ENCODE measurements at places on chromosomes 16 and 17.
A peak's percentile ranks its signal among the peaks of the same experiment; 100 is the strongest.

DNA sequence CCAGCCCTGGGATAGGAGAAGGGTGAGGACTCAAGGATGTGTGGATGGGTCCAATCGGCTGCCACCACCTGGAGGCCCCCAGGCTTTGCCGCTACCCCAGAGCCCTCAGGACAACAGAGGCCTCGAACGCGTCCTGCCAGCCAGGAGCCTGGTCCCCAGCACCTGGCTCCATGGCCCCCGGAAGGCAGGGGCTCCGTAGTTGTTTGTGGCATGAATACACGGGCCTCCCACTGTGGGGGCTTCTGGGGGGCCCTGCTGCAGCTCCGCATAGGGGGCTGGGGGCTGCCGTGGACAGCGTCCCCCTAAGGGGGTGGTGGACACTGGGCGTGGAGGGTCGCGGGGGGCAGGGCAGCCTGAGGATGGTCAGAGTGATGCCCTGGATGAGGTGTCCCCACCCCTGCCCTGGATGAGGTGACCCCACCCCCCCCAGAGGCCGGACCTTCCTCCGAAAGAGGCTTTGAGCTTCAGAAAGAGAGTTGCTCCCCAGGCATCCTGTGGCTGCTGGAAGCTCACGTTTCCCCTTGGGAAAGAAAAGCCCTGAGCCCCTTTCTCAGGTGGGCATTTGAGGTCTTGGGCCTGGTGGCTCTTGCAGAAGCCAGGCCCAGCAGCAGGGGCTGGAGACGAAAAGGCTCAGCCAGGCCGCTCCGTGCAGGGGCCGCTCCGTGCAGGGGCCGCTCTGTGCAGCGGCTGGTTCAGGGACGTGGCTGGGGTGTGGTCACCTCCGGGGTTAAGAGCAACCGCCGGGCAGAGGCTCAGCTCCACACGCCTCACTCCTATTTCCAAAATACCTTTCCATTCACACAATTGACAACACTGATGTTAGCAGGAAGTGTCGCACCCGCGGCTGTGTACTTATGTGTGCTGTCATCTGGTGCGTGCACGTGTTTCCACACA lies 40.3 kb upstream of the GNG13 start:
- DNase-seq, result no peak

GRCh38 chr17:78001612-78002011 lies 43.1 kb downstream of the TNRC6C start:
- no peak for DNase-seq

DNA sequence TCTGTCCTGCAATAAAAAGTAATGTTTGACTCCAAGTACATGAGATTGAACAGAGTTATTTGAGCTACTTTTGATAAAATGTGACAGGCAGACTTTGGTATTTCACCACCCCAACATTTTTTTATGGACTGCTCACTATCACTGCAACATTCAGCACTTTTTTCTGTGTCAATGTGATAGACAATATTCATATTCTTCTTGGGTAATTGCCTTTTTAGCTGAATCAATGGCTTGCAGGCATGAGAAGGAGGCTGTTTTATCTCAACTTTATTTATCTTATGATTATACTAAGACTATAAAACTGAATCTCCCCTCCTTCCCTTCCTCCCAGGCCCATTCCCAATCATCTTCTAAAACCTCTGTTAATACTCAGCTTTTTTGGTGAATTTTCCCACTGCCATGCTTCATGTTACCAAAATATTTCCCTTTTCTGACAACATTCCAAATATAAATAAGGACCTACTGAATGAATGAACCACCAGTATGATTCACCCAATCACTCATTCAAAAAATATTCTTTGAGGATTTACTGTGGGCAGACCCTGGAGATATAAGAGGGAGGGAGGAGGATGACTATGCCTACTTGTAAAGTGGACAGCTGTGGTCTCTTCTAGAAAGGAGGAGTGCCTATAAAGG lies 67.6 kb downstream of the CDH13 start:
- no peak for DNase-seq

DNA sequence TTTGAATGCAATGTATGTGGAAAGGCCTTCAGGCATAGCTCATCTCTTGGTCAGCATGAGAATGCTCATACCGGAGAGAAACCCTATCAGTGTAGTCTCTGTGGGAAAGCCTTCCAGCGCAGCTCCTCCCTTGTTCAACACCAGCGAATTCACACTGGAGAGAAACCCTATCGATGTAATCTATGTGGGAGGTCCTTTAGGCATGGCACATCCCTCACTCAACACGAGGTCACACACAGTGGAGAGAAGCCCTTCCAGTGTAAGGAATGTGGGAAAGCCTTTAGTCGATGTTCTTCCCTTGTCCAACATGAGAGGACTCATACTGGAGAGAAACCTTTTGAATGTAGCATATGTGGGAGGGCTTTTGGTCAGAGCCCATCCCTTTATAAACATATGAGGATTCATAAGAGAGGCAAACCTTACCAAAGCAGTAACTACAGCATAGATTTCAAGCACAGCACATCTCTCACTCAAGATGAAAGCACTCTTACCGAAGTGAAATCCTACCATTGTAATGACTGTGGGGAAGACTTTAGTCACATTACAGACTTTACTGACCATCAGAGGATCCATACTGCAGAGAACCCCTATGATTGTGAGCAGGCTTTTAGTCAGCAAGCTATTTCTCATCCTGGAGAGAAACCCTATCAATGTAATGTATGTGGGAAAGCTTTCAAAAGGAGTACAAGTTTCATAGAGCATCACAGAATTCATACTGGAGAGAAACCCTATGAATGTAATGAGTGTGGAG lies 24.7 kb downstream of the ZFP90 start:
- DNase-seq, result no peak

DNA sequence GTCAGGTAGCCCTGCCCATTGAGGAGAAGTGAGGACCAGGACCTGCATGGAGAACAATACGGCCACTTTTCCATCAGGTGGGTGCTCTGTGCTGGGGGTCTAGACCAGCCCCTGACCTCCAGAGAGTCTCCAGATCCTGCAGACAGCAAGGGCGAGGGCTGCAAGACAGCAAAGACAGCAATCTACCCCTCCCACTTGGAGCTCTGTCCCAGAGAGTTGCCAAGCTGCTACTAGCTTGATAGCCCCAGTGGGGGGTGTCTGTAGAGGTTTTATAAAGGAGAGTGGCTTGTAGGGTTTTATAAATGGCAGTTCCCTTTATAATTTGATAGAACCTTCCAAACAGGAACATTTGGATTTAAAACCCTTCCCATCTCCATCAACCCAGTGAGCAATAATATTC lies 16.7 kb upstream of the SLFN11 start:
- no peak for DNase-seq

DNA sequence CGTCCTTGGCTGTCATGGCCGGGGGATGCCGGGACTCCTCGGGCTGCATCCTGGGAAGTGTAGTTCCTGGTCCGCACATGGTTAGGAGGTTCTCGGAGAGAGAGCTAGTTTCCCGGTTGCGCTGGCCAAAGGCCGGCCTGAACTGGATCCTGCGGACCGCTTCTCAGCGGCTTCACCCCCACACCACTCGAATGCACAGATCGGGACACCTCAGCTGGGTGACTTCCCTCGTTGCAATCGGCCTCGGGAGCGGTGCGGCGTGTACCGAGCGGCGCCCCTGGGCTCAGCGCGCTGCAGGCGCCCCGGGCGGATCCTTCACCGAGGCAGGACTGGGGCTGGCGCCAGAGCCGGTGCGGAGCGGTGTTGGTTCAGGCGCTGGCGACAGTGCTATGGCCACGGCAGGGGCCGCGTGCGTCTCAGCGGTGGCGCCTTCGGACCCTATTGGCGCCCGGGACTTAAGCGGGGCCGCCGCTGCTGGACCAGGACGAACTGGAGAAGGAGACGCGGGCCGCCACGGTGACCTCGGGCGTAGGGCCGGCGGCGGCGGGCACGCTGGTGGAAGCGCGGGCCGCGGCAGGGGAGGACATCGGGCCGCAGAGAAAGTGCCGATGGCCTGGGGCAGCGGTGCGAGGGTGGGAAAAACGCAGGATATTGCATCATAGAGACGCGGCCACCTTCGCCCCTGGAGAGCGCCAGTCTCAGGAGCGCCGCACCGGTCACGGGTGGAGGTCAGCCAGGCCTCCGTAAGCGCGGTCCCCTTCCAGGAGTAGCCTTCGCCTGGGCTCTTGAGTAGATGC lies 11.4 kb downstream of the ZNF629 start:
- DNase-seq, result peak; percentile 64

DNA sequence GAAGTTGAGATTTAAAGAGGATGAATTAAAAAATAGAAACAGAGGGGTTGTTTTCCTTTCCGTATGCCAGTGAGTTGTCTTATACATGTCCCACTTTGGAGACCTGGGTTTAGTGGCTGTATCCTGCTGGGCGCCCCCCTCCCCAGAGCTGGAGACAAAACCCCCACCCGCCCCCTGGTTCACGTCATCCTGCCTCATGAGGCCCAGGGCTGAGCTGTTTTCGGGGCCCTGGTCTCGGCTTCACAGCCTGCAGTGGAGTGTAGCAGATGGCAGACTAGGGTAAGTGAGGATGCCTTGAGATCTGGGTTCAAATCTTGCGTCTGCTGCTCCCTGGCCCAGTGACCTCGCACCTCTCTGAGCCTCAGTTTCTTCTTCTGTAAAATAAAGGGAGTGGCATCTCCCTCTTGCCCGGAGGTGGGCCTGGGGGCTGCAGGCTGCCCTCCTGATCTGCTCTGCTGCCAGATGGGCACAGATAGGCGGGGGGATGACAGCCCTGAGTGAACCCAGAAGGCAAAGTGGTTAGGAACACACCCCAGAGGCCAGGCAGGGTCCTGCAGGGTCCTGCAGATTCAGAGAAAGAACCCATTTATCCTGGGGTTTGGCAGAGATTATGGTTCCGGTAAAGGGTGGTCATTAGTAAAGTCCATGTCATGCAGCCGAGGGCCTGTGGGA lies 45.1 kb downstream of the SOCS3 start:
- DNase-seq, result no peak

GRCh38 chr17:8031261-8031661 lies 7.6 kb upstream of the ALOX15B start:
- no peak for DNase-seq

GRCh38 chr17:34219405-34219804 lies 35.7 kb upstream of the CCL2 start:
- DNase-seq, result no peak

DNA sequence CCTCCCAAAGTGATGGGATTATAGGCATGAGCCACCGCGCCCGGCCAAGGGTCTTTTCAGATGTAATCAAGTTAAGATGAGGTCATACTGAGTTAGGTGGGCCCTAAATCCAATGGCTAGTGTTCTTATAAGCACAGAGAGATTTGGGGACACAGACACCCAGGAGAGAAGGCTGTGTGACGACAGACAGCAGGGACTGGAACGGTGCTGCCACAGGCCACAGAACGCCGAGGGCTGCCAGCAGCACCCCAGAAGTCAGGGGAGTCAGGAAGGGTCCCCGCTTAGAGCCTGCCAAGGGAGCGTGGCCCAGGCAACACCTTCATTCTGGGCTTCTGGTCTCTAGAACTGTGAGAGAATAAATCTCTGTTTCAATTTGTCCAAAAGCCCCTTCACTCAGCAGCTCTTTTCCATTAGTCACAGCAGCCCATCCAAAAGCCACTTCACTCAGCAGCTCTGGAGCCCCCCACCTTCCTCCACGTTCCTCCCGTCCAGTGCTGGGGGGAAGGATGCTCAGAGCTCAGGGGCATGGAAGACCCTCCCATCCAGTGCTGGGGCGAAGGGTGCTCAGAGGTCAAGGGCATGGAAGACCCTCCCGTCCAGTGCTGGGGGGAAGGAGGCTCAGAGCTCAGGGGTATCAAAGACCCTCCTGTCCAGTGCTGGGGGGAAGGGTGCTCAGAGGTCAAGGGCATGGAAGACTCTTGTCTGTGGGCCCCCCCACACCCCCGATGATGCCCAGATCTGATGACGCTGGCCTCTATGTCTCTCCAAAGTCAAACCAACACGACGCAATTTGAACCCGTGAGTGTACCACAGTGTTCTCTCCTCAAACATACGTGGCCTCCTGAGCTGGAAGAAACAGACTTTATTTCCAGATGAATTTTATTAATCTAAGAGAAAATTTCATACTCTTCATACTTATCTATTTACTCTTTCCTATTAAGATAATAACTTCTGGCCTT lies 11.9 kb downstream of the RAB40B start:
- DNase-seq, result no peak

DNA sequence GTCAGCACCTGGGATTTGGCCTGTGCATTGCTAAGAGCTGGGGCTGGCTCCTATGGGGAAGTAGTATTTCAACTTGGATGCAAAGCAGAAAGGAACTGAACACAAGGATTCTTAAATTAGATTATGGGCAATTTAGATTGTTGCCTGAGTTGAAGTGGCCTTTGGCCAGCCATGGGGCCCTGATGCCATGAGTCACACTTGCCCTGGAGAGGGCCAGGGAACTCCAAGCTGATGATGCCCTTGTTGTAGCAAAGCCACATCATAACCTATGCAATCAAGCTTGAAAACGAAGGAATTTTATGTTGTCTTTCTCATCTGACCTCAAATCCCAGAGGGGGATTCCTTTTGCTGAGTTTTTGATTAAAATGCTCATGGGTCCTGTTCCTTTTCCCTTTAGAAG lies 3.9 kb upstream of the SPATA32 start:
- DNase-seq, result no peak

GRCh38 chr16:66996324-66996982 lies 8.1 kb downstream of the CES4A start:
- DNase-seq, result no peak

GRCh38 chr17:76623271-76624146 lies 20.0 kb downstream of the ST6GALNAC1 start:
- peak; percentile 82 for DNase-seq

GRCh38 chr16:54783980-54784379 lies 146.7 kb upstream of the IRX5 start:
- DNase-seq, result no peak

GRCh38 chr17:42618442-42619150 lies 9.1 kb downstream of the TUBG1 start:
- no peak for DNase-seq

GRCh38 chr16:85448557-85449190 lies 164.4 kb upstream of the GSE1 start:
- peak; percentile 58 for DNase-seq

- DNase-seq, result no peak
Observed at GRCh38 chr17:79969906-79970305, 65.8 kb downstream of the TBC1D16 start.

GRCh38 chr16:22098405-22099255 lies 6.3 kb downstream of the VWA3A start:
- no peak for DNase-seq

- DNase-seq, result peak; percentile 49
Observed at GRCh38 chr16:87762071-87762571, 3.7 kb downstream of the KLHDC4 start.

GRCh38 chr17:67833946-67834631 lies 8.8 kb downstream of the BPTF start:
- DNase-seq, result no peak

DNA sequence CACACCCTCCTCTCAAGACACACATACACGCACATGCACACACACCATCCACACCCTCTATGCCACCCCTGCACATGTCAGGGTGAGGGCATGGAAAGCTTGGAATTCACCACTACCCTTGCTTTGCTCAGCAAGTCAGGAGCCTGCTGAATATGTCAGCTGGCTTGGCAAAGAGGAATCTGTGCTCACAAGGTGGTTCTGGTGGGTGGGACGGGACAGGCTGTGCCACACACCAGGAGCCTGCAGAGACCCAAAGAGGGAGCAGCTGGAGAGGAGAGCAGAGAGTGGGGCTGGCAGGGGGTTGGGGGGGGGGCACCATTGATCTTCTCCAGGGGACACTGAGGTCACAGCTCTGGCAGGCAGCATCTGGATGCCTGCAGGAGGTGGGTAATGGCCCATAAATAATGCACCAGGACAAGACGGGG lies 48.7 kb upstream of the NDRG4 start:
- no peak for DNase-seq

GRCh38 chr17:32875923-32876416 lies 954 bp downstream of the MYO1D start:
- no peak for DNase-seq

- no peak for DNase-seq
Observed at GRCh38 chr17:64240261-64240740, 22.8 kb downstream of the TEX2 start.

GRCh38 chr16:29232811-29233704 lies 173.5 kb downstream of the NPIPB11 start:
- no peak for DNase-seq
